Peyer's patch (tissue), 4 donors: ENCODE measurements at places on chromosomes 5 and 9. TPM values are rescaled to one million over a fixed set of nuclear protein-coding genes. Genes with fewer than 3 reads are reported as not detected.

FBP2 gene
- total RNA-seq = not detected

GRCh38 chr5:31987985-31988710 lies 186.0 kb downstream of the GOLPH3 start:
- DNase-seq = no peak

SHLD3 gene
- total RNA-seq = 3.3 TPM

DNA sequence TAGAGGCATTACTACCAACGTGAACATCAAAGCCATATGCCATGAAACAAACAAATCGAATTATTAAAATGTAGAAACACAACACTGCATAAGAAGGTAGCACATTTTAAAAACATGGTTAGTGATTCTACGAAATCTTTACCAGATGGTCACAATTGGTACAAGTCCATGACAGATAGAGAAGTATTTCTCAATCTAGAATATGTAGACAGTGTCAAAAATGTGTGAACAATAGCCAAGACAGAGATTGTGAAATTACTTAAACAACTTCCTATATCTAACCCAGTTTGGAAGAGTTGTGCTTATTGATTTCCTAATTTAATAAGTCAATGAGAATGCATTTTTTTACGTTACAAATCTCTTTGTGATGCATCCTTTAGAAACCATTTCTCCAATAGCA lies 1121.6 kb downstream of the MAT2B start:
- no peak for DNase-seq

DNA sequence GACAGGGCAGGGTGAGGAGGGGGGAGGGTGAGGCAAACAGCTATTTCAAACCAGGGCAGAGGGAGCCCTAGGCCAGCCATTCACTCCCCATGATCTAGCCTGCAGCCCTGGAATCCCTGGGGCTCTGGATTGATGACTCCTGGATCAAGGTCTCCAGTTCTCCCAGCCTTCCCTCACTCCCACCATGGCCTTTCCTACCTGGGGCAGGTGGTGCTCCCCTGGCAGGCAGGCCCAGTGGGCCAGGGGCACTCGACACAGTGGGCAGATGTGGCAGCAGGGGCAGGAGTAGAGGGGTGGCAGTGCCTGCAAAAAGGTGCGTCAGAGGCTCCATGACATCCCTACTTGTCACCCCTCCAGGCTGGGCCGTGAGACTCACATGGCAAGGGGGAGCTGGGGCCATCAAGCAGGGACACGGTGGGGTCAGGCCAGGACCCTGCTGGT lies 6.0 kb downstream of the KIF12 start:
- DNase-seq = no peak

GRCh38 chr5:82408033-82408432 lies 129.9 kb upstream of the RPS23 start:
- no peak for DNase-seq

DNA sequence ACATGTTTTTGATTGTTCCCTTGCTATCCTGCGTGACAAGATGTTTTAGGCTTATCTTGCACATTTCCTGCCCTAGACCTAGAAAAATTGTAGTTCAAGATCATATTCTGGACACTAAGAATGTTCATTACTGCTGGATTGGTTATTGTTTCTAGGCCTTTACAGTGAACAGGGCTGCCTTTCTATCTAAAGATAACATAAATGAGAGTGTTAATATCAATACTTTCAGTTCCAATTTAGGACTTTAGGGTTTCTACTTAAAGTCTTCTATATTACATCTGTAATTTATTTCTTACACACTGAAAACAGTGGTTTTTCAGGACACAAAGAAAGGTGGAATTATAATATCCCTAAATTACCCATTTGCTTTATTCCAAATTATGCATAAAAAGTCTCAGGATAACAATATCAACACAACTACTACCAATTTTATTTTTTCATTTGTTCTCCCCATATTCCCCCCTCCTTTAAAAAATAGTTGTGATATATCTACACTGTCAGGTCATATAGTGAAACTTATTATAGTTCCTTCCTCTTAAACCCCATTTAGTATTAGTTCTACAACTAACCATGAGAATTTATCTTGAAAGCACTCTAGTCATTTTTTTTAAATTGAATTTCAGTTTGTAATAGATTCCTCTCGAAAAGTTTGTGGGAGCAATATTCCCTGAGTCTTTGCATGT lies 293.9 kb upstream of the RIOK2 start:
- no peak for DNase-seq

IL7R gene
- 66.2 TPM for total RNA-seq
